Sigmoid colon (tissue), 7 donors: ENCODE measurements at places on chromosomes 2 and 18. TPM values are rescaled to one million over a fixed set of nuclear protein-coding genes. Genes with fewer than 3 reads are reported as not detected.

Gene CFAP65
- total RNA-seq = not detected

Gene TNFRSF11A
- 2.1 TPM for total RNA-seq

Gene CD8B2
- not detected for total RNA-seq

Gene ADAM23
- total RNA-seq = 2.1 TPM

Gene COLEC11
- total RNA-seq = 2.3 TPM

Gene FAHD2A
- total RNA-seq = 11.5 TPM

DNA sequence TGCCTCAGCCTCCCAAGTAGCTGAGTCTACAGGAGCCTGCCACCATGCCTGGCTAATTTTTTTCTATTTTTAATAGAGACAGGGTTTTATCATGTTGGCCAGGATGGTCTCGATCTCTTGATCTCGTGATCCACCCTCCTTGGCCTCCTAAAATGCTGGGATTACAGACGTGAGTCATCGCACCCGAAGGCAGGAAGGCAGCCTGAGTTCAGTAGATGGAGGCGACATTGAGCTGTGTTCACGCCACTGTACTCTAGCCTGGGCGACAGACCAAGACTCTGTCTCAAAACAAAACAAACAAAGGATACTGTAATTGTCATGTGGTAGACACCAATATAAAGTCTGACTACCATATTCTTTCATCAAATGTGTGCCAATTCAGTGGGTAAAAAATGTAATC is 500.9 kb upstream of the DSEL start:
- no peak for DNase-seq

GRCh38 chr2:159926695-159927094 is 128.7 kb upstream of the CD302 start:
- DNase-seq = no peak

- no peak for DNase-seq
Observed at GRCh38 chr18:74073957-74074667, 73.5 kb downstream of the FBXO15 start.

- no peak for DNase-seq
Observed at GRCh38 chr2:197641666-197642065, 33.7 kb downstream of the RFTN2 start.

GRCh38 chr2:233085839-233086150 is 25.7 kb downstream of the INPP5D start:
- DNase-seq = no peak
